ENCODE measurements at places on chromosomes 3 and 15.

DNA sequence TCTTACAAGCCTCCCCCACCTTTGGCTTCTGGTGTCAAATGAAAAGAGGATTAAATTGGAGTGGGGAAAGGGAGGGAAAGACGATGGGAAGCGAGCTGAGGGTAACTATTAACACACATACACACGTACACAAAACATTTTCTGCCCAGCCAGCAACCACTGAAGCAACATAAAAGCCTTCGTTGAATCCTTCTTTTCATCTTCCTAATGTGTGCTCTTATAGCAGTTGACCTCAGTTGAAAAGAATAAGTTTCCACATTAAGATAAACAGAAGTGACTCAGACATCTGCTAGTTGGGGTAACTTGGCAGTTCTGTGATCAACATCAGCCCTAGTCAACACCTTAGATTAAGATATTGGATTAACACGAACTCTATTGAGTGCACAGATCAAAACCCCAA is 558.5 kb downstream of the MECOM start:
- DNase-seq: no peak

DNA sequence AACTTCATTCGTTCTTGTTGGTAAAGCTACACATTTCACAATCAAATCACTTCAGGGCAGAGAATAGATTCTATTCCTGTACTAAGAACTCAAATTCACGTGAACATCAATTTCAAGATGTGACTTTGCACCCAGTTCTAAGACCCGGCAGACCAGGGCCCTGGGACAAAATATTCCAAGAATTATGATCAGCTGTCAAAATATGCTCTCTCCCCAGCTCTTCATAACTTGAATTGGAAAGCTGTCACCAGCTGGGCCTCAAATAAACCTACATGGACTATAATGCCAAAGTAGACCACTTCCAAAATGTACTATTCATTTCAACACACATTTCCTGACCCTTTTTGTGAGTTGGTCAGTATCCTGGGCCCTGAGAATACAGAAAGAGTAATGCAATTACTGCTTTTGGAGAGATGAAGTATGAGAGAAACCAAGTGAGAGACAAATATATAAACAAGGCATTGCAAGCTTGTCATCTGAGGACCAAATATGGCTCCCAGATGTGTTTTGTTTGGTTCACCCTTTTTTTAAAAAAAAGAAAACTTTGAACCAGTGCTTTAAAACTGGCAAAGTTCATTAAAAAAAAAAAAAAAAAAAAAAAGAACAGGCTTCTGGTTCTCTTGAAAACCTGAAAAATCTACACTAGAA is 14.9 kb downstream of the MAGI1 start:
- DNase-seq: no peak

- no peak for DNase-seq
Measured at GRCh38 chr3:156732715-156733421, 58.5 kb downstream of the TIPARP start.

DNA sequence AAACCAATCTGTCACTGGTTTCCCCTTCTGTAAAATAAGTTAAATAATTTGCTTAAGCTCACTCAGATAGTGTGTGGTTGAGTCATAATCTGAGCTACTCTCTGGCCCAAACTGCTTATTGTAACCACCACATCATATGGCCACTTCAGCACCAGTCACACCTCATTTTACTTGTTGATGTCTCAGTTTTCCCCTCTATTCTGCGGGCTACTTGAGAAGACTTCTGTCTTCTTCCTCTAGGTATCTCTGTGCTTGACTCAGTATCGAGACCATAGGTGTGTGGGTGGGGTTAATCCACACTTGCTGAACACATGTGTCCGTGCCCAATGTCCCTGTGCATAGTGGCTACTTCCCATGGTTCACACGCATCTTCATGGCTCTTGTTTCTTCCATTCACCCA is 32.9 kb downstream of the CRYGS start:
- no peak for DNase-seq

DNA sequence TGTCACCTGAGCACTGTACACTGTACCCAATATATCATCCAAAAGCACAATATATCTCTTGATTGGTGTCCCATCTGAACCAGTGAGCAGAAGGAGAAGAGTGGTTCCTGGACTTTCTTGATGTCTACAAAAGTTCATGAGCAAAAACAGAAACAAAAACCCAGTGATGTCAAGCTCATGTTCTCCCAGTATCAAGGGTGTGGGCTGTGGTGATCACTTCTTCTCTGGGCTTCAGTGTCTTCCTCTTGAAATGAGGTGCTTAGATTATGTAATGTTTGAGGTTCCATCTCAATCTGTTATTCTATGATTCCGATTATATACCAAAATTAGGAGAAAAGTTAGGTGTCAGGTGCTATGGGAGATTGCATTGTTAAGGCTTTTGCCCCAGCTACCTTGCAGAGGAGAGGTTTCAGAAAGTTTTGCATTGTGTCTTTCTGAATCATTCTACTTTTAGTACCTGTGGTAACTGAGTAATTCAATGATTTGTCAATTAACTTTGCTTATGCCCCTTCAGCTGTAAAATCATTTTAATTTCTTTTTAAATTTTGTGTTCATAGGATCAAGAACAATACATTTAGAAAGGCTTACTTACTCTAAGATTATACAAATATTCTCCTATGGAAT is 122.0 kb upstream of the EOMES start:
- no peak for DNase-seq

- no peak for DNase-seq
Measured at GRCh38 chr15:82306791-82307713, 42.2 kb downstream of the GOLGA6L10 start.

DNA sequence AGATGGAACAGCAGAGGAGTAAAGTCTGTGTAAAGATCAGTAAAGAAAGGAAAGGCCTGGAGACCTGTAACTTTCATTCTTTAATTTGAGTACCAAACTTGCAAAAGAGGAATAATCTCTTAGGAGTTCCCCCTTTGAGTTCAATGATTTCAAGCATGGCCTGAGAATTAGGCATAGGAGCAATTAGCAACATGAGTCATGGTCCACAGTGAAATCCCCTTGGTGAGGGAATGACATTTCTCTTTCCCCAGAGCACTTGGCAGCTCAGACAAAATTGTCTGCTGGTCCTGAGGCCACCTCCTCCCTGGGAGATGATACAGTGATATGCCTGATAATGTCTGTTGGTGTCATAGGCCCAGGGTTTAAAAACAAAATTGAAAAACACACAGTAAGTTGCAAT is 81.4 kb upstream of the CRBN start:
- no peak for DNase-seq

DNA sequence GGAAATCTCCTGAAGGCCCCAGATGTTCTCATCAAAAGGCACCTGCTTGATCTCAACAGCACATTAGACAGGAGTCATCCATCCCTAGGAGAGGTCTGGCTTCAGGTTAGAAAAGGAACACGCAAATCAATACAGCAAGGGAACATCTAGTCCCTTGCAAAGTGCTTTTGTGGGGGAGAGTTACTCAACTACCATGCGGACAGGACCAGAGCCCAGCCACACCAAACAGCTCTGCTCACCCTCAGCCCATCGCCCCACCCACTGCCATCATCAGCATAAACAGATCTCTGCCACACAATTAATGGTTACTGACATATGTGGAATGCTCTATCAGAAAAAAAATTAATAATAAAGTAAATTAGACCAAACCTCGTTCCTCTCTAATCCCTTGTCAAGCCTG is 85.6 kb downstream of the MYLK start:
- no peak for DNase-seq

DNA sequence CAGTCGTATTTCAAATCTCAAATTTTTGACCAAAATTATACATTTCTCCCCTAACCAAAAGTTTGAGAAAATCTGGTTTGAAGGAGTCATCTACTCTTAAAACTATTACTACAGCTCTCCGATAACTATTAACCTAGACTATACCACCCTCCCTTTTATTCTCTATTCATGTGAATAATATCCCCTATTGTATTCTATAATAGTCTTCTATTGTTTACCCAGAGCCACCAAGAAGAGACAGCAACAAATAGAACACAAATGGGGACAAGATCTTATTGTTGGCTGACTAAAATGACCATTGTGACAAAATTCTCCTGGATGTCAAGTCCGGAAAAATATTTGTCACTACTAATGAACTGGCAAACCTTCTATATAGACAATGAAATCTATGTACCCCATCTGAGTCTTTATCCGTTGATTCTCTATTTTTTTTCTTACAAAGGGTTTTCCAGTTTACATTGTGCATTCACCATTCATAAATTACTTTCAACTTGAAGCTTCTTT is 618.0 kb downstream of the CADM2 start:
- no peak for DNase-seq

GRCh38 chr15:71728881-71729280 is 81.5 kb upstream of the NR2E3 start:
- no peak for DNase-seq

DNA sequence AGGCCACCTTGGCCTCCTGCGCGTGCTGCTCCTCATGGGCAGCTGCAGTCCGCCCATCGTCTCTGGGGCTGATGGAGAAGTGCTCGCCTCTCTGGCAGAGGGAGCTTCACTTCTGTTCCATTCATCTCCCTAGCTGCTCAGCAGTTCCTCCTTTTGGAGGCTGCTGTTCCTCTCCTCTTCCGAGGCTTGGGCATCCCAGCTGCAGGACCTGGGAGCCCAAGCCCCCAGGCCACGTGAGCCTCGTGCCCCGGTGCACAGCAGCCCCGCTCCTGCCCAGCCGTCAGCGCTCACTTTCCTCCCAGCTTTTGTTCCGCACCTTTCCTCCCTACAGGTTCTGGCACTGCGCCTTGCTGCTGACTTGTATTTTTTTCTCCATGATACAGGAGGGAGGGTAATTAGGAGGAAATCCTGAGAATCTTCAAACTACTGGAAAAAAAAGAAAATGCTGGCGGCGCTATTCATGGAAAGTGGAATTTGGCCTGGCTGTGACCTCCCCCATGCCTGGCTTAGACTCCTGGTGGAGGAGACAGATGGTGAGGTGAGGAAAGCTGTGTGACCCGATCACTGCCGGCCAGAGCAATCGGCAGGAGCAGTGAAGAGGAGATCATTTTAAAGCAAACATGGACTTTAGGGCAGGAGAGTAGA is 210.1 kb downstream of the CHST2 start:
- no peak for DNase-seq
